ENCODE measurements at places on chromosomes 13 and 19. TPM values are rescaled to one million over a fixed set of nuclear protein-coding genes. Genes with fewer than 3 reads are reported as not detected.

- DNase-seq = no peak
Observed at GRCh38 chr13:48040896-48041295, 3.4 kb downstream of the NUDT15 start.

GRCh38 chr19:49767381-49767780 is 580 bp downstream of the AP2A1 start:
- DNase-seq = no peak

DNA sequence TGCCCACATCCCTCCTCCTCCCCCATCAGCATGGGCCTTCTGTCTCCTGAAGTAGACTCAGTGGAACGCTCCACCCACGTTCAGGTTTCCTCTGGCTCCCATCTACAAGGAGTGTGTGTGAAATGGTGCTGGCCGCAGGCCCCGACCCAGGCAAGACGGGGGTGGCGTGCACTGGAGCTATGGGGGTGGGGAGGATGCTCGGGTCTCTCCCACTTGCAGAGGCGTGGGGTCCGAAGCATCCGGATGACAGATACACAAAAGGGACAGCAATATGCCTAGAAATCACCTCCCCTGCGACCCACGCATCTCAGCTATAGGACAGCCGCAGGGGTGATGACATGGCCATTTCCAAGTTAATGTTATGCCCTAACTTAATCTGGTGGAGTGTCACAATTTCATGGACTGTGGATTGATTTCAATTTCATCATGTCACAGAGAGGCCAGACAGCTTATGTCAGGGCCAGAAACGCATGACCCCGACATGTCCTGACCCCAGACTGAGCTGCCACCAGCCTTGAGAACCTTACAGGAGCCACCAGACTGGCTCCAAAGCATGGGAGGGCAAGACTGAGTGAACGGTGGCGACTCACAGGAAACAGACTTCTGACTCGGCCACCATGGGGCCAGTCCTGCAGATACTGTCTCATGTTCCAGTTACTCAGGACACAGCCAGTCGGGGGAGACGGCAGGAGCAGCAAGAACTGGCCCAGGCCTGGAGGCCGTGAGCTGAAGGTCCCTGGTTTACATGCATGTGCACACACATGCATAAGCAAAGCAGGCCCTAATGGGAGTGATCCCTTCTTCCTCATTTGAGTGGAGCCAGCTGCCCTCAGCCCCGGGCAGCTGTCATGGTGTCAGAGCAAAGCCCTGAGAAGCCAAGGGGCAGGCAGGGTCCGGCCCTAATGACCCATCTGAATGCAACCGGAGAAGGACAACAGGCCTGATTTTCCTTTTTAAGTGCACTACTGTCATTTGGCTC is 82.2 kb downstream of the SLC7A1 start:
- no peak for DNase-seq

SYNE4 gene
- total RNA-seq = 1.1 TPM

DNA sequence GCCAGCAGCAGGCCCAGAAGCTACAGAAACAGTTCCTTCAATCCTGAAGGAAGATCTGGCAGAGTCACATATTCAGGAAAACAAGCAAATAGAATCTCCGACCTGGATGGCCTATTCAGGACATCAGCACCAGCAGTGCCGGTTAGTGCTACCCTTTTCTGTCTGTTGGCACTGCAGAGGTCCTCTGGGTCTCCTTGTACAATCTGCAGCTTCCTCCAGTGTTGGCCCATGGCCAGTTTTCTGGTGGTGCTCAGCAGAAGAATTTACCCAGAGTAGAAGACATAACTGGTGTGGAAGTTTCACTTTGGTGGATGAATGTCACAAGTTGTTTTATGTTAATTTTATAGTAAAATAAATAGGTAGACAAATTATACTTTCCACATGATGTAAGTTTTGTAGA is 498.1 kb downstream of the COG6 start:
- no peak for DNase-seq

- DNase-seq = no peak
Observed at GRCh38 chr13:49550942-49551644, 34.3 kb downstream of the RCBTB1 start.

DNA sequence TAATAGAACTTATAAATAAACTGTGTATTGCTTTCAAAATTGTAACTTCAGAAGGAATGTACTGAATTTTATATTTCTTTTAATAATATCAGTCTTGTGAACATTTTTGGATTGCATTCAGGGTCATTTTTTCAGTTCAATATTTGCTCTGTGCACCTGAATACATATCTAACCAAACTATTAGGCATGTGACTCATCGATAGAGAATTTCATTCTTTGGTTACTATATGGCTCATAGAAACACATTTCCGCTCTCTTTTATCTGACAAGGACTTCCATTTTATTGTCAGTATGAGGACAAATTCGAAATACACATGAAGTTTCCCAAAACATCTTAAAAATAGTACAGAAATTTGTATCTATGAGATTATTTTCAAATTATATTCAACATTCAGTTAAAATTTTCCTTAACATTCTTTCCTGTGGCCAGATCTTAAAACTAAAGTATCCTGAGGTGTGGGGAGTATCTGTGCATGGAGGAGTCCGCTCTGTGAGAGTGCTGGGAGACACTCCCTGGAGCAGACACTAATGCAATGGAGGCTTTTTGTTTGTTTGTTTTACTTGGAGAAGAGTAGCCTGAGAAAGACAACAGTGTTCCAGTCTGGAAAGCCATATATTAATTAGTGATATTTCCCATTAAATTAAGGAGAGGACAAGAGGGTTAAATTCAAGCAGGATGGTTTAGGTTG is 483.6 kb downstream of the PCDH20 start:
- peak; percentile 12 for DNase-seq

ZNF564 gene
- 5.7 TPM for total RNA-seq

GRCh38 chr13:80454245-80454644 is 113.3 kb upstream of the SPRY2 start:
- DNase-seq = no peak

DNA sequence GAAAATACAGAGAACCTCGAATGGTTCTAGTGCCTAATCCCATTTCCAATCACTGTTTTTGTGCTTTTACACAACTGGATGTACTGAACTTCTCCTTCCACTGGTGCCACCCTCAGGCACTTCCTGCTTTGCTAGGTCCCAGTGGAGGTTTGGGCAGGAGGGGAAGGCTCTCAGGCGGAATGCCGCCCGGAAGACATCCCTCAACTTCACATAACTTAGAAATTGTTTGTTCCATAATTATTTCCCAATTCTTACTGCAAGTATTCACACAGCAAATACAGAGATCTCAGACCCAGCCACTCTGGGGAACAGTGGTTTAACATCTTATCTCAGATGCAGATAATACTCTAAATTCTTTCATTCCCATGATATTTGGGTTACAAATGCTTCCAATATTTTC is 195.7 kb upstream of the IPO5 start:
- DNase-seq = no peak

GRCh38 chr19:5109560-5109959 is 140.6 kb downstream of the KDM4B start:
- no peak for DNase-seq

ZNF560 gene
- total RNA-seq = not detected

DNA sequence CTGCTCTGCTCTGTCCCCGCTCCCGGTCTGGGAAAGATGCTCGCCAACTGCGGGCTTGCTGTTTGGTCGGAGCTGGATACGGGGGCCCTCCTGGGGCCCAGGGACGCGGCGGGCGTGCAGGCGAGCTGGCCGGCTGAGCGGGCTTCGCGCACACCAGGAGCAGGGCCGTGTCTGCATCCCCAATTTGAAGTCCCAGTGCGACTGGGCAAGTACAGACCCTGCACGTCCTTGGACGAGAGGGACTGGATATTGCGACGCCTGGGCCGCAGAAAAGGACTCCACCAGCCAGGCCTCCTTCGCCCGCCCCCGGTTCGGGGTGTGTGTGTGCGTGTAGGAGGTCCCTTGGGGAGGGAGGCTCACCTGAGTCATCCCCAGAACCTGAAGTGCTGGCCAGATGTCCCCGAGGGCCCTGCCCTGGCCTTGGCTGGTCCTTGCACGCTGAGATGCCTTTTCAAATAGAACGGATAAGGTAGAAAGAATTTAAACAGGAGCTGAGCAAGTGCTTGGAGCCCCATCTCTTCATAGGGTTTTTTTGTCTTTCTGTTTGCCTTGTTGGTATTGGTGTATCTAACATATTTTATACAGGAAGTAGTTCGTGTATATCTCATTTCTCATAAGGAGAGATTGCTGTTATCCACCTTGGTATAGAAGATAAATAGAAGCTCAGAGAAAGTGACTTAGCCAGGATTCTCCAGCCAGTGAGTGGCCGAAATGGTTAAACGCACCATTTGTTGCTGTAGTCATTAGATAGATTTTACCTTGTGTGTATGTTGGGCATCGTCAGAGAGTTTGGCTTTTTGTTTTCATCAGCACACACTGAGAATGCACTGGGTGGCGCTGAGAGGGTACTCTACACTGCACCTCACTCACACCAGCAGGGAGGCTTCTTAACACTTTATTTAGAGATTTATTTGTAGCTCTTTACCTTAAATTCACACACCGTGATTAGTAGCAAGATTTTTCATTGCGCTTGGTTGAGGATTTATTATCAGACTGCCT is 1.1 kb downstream of the NAXD start:
- DNase-seq = no peak

GRCh38 chr19:57947419-57948134 is at the start of gene ZNF256:
TSS of gene ZNF256 (minus strand) at chr19:57947706. CDS start at chr19:57947474, 232 bp downstream.
- DNase-seq = peak; percentile 84

DNA sequence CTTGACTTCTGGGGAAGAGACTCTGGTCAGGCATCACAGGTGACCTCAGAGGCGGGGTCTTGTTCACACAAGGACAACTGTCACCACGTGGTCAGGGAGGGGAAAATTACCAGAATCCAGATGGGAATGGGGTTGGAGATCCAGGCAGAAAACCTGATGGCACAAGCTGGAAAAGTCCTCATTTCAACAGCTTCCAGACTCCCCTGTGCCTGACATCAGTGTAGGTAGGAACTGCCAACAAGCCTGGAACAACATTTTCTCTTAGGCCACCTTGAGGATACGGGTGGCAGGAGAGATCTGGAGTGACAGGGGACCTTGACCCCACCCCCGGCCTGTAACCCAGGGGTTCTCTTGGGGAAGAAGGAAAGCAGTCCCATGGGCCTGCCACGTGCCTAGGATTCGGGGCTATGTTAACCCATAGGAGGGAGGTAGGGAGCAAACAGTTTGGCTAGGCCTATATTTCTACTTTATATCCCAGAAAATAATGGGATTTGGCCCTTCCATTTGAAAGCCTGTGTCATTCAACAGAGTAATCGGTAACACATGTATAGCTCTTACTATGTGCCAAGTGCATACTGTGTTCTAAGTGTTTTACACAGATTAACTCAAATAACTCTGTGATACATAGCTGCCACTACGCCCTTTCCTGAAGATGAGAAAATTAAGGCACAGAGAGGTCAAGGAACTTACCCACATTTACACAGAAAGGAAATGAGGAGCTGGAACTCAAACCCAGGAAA is 44.9 kb upstream of the C13orf42 start:
- no peak for DNase-seq

GRCh38 chr19:52600639-52601024 is 30.5 kb downstream of the ZNF701 start:
- DNase-seq = no peak

DNA sequence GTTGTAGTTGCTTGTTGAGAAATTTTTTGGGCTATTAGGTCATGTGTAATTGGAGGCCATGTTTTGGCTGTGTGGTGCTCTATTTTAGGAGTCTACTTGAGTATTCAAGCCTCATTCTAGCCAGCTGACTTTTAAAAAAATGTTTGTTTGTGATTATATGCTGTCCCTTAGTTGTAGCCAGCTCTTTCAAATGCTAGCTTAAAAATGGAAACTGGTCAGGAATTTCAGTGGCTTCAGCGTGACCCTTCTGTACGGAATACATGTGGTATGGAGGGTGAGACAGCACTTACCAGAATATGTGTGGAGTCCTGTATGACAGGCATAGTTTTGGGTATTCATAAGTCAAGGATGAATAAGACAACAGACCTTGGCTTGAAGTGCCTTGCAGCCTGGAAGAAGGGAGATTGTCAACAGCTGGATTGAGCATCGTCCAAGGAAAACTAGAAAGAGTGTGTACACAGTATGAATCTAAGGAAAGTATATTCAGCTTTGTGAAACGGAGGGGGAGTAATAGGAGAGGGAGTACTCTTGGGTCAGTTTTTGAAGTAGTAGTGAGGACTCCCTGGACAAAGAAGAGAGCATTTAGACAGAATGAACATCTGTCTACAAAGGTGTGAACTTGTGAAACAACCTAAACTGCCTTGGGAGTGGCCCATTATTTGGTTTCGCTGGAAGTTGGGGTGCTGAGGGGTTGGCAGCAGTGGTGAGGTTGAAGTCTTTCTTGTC is 20.0 kb upstream of the WTIP start:
- DNase-seq = no peak

- DNase-seq = no peak
Observed at GRCh38 chr19:6319376-6319775, 14.0 kb downstream of the ACER1 start.

GRCh38 chr19:33235269-33235995 is 9.8 kb upstream of the SLC7A10 start:
- DNase-seq = peak; percentile 47

GRCh38 chr13:37944869-37945442 is 75.4 kb upstream of the TRPC4 start:
- DNase-seq = no peak

DNA sequence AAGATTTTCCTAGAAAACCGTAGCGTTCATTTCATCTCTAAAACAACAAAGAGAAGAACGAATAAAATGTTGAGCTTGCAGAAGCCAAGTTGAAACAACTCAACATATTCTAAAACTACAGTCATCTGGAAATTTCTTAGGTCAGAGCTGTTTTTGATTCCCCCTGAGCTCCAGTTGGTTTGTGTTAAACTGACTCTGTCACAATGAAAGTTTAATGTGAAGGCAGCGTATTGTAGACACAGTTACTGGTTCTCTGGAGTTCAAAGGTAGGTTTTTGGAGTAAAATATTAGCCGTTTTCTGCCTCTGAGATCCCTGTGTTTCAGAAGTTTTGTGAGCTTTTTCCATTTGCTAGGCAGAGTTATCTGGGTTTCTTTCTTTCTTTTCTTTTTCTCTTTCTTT is 2.2 kb downstream of the ARHGEF7 start:
- DNase-seq = no peak

TIMM50 gene
- 1,837 TPM for total RNA-seq

GRCh38 chr19:8615813-8616596 is 5.5 kb upstream of the ADAMTS10 start:
- no peak for DNase-seq

DNA sequence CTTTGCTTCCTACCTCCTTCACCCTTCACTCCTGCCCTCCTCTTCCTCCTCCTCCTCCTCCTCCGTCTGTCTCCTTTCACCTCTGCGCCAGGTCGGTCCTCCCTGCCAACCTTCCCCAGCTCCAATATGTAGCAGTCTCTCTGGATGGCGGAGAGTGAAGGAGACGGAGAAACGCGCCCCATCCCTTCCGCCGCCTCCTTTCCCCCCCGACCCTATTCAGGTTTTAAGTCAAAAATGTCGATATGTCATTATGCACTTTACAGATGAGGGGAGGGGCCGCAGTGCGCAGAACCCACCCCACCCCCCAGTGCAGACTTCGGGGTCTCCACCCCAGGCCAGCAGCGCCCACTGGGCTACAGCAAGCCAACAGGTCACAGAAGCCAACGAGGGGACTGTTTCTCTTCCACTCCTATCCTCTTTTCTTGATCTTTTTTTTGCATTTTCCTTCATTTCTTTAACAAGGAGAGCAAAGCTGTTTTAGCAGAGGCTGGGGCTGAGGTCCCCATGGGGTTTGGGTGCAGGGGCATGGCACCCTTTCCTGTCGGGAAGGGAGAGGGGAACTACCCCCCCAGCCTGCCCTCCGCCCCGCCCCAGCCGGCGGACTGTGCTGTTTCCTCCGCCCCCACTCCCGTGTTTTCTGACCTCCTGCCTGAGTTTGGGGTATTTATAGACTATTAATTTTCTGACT is 9.2 kb downstream of the MIDN start:
- no peak for DNase-seq

Measured in Panc1 (cell line).